Hepatic stellate cell (primary cell): ENCODE measurements at places on chromosomes 1 and 21.
A peak's percentile ranks its signal among the peaks of the same experiment; 100 is the strongest.

GRCh38 chr1:216830424-216831210 is 107.4 kb upstream of the ESRRG start:
- no peak for DNase-seq

DNA sequence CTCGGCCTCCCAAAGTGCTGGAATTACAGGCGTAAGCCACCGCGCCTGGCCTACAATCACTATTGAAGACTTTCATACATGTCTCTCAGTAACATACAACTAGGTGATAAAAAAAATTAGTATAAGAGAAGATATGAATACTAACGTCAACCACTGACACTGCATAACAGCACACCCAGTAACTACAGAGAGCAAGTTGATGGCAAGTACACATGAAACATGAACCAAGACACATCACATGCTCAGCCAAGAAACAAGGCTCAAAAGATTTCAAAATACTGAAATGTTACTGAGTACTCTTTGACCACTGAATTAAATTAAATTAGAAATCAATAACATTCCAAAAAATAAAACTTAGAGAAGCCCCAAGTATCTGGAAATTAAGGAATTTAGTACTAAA is 168.1 kb downstream of the SLC45A1 start:
- DNase-seq, result no peak

DNA sequence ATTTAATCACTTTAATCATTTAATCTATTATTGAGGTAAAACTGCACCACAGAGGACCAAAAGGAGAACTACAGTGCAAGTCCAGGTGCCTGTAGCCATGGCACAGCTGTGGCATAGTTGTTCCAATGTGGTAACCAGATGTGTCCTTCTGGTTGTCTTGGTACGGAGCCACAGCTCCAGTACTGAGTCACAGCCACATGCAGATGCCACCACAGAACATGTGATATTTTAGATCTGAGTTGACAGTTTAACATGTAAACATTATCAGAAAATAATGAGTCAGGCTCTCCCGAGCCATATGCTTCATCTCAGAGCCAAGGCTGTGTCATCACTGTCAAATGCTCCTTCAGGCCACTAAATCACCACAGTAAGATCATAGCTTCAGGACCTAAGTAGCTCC is 56.4 kb upstream of the RGS7 start:
- peak; percentile 68 for DNase-seq

- DNase-seq, result no peak
Measured at GRCh38 chr1:225851805-225852204, 30.4 kb downstream of the TMEM63A start.

DNA sequence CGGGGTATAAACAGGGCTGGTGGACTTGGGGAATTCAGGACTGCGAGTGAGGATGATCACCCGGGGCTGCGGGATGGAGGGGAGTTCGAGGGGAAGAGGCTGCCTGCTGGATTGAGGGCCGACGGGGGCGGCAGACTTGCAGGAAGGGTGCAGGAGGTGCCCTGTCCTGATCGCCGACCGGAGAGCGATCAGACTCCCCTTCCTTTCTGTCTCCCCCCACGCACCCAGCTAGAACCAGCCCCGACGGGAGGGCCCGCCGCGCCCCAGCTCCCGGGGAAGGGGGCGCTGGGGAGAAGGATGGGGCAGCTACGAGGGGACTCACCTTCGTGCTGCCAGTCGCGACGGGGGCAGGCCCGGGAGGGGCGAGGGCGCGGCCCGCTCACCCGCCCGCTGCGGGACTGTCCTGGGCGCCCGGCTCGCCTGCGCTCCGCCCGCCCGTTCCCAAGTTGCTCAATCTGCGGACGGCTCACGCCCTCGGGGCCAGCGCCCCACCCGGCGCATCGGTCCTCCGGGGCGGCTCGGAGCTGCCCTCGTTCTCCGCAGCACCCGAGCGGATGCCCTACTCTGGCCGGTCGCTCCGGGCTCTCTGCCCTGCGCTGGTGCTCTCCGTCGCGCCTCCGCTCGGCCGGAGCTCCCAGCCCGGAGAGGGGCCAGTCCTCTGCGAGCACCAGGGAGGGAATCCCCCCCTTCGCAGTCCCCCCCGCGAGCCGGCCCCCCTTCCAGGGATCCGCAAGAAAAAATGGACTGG is at the start of gene RSPO1:
Gene RSPO1 (minus strand): TSS at position 649 of the 748 bp plus-strand sequence. CDS start 5,231 bp downstream, outside the sequence.
- DNase-seq, result peak; percentile 37

- no peak for DNase-seq
Measured at GRCh38 chr1:225739542-225740107, 38.0 kb upstream of the SRP9 start.

DNA sequence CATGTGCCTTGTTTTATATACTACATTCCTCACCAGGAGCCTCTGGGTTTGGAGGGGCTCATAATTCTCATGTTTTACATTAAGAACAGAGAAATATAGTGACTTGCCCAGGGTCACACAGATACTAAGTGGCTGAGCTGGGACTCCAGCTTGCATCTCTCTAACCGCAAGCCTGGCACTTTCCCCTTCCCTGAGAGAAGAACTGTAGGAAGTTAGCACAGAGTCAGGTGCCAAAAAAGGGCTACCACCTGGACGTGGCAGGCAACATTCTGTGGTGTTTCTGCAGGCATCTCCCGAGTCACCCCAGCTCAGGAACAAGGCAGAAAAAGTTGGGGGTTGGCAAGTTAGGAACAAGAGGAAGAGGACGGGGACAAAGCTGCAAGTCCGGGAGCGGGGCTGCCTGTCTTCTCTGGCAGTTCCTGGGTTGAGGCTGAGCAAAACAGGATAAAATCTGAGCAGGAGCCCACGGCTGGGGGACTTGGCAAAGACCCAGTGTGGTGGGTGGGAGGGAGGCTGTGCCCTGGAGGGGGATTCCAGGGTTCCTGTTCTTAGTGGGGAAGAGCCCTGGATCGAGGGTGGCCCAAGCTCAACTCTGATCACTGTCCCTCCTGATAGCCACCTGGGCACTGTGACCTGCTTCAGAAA is 9.8 kb downstream of the PLA2G5 start:
- no peak for DNase-seq

GRCh38 chr1:214700437-214700836 is 97.4 kb downstream of the CENPF start:
- no peak for DNase-seq

GRCh38 chr21:16404776-16405175 is 675.0 kb downstream of the USP25 start:
- DNase-seq, result no peak

DNA sequence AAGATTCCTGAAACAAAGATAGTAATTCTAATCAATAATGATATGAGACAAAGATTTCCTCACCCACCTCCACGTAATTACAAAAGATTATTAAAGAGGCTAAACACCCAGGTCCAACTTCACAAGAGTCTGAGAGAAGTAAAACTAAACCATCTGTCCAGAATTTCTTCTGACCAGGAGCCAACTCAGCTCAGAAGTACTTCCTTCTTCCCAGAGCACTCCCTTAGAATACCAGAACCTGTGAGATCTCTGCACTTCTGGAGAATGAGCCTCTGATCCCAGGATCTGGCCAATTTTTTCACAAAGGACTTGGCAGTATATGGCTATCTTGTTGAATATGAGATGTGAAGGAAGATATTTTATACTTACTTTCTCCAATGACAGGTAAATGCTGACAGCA is 120.6 kb upstream of the PALMD start:
- DNase-seq, result no peak

- DNase-seq, result no peak
Measured at GRCh38 chr1:221234791-221235190, 355.5 kb downstream of the HLX start.

DNA sequence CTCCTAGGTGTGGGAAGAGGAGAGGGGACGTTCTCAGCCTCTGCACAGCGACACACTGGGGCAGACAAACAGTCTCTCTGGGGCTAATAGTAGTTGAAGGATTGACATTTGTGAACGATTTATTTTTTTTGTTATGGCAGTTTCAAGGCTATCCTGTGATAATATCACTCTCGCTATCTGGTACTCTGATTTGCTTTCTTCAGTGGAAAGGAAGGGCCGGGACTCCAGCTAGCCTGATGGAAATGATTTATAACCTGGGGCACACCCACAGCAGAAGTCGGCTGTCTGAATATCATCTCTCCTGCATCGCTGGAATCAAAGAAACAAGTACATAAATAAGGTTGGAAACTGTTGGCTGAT is 122.7 kb downstream of the KCNN3 start:
- no peak for DNase-seq

GRCh38 chr1:7209336-7209735 is 424.1 kb downstream of the CAMTA1 start:
- DNase-seq, result no peak

GRCh38 chr1:110582378-110582777 is 23.8 kb downstream of the KCNA2 start:
- no peak for DNase-seq

DNA sequence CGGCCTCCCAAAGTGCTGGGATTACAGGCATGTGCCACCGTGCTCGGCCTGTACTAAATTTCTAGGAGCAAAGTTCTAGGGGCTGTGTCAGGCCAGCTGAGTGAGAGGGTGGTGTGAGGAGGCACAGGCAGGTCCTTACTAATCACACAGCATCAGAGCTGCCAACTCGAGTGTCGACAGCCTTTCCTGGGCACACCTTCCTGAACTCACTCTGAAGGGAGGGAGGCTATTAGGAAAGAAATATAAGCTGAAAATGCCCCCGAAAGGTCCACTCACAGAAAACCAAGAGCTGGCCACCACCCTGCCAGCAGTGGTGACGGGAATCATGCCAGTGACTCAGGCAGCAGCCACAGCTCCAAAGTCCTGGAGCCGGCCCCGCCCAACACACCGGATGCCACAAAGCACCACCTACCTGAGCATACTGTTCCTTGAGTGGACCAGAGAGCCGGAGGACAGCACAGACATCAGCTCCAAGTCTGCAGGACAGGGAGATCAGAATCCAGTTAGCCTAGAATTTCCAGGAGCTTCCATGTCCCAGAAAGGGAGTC is 4.5 kb downstream of the PMVK start:
- DNase-seq, result no peak

DNA sequence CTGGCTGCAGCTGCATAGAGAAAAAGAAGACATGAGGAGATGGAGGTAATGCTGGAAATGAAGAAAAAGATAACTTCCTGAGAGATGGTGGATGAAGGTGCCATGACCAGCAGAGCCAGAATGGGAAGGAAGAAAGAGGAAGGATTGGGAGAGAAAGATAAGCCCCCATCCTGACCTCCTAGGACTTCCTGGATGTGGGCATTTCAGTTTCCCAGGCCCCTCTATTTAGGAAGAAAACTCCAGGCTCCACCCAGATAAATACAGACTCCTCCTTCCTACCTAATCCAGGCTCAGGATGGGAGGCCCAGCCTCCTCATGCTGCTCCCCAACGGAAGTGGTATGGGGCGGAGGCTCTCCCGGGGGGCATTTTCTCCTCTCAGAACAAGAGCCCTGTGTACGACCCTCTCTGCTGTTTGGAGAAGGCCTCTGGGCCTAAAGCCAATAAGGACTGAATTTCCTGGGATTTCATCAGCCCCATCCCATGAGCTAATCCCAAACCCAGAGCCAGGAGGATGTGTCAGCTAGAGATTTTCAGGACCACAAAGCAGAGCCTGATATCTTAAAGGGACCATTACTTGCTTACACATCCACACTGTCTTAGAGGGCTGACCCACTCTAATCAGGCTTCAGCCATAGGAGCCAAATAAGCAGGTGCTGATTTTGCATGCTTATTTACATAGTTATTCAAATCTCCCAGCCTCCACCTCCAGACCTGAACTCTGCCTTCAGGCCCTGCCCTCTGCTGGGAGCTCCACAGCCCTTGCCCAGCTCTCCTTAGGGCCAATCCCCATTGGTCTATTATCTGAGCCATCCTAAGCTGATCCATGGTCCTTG is 5.1 kb upstream of the ARHGEF2 start:
- peak; percentile 91 for DNase-seq

DNA sequence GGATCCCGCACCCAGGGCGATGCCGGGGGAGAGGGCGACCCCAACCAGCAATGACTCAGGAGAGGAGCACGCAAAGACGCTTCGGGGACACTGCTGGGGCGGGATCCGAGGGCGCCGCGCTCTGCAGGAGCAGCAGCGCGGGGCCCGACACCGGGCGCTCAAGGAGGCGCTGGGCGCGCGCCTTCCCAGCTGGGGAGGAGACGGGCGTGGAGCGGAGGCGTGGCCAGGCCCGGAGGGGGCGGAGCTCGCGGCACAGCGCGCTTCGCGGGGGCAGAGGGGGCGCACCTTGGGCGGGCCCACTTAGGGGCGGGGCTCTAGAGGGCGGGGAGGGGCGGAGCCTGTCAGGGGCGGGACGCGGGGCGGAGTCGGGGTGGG is 369 bp downstream of the SUMO3 start:
- DNase-seq, result peak; percentile 88

- no peak for DNase-seq
Measured at GRCh38 chr1:3652548-3653285, 401 bp downstream of the TP73 start.

- no peak for DNase-seq
Measured at GRCh38 chr1:184606786-184607185, 147.9 kb downstream of the EDEM3 start.

- no peak for DNase-seq
Measured at GRCh38 chr1:155649676-155650075, 38.9 kb downstream of the YY1AP1 start.

- DNase-seq, result no peak
Measured at GRCh38 chr1:28176492-28177470, at the start of gene PTAFR. TSS of gene PTAFR (minus strand) at chr1:28176690. CDS start at chr1:28151021, 25,669 bp downstream.

- no peak for DNase-seq
Measured at GRCh38 chr1:58983162-58983561, 199.3 kb upstream of the JUN start.

- DNase-seq, result no peak
Measured at GRCh38 chr21:39053126-39053525, 130.1 kb downstream of the PSMG1 start.

DNA sequence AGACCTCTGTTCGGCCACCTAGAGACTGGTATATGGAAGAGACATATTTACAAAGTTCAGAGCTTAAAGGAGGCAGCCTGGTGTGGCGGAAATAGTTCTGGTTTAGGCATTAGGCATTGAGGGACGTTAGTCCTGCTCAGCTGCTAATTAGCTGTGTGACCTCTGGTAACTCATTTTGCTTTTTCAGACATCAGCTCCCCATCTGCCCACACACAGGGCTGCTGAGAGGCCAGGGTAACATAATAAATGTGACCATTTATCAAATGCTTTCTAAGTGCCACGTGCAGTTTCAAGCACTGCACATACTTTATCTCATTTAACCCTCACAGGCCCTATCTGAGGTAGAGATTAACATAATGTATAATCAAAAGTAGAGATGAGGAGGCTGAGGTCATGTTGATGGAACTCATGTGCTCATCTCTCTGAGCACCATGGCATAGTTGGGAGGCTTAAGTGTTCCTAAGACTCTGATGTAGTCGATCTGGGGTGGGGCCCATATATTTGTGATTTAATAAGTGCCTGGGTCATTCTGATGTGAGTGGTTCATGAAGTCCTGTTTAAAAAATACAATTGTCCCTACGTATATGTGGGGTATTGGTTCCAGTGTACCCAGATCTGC is 267.2 kb upstream of the PLXNA2 start:
- no peak for DNase-seq

GRCh38 chr21:45990049-45990711 is 8.6 kb downstream of the COL6A1 start:
- DNase-seq, result no peak

DNA sequence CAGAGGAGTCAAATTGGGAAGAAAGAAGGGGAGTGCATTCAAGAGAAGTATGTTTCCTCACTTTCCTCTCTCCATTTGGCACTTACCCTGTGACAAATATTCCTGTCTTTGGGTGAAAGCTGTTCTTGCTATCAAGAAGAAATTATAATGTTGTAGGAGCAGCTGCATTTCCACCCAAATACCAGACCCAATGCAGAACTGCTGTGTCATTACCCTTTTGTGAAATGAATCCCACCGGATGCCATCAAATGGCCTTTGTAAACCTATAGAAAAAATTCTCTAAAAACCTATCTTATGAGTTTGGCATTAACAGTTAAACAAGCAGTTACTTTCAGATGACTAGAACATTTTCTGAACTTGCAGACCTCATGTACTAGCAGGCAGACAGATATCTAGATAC is 16.7 kb upstream of the PALMD start:
- no peak for DNase-seq
